ENCODE measurements at places on chromosomes 1 and 21. TPM values are rescaled to one million over a fixed set of nuclear protein-coding genes. Genes with fewer than 3 reads are reported as not detected.

DNA sequence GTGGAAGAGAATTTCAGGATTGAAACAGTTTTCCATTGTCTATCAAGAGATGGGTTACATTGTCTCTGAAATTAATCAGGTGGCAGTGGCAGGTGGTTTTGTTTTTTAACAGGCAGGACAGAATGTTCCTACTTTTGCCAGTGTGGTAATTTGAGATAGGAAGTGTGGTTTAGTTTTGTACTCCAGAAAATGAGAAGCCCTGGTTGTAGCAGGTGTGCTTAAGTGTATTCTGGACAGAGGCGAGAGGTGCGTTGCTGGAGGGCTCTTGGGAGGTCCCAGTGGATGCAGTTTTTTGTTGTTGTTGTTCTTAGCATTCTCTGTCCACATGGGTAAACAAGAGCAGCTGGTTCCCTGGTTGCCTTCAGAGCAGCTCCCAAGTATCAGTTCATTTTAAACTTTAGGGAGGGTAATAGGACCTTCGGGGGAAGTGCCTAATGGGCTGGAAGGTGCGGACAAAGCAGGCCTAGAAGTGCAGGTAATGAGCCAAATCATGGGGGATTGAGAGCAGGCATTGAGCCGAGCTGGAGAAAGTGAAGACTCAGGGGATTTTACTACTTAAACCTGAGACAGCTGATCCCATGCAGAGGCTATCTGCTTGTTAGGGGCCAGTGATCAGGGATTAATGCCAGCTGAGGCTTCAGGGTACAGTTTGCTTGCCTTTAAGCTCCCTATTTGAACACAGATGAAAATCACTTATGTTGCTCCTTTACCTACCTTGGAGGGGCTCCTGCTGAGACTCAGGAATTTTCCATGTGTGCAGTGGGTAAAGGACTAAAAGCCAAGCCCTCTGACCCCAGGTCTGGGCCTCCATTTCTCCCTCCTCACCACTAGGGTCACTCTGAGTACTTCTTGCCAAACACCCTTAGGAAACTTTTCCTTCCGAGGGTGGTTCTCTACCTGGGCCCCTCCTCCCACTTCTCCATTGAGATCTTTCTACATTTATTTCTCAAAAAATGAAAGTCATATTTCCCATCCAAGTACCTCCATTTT is 6.1 kb downstream of the PFKFB2 start:
- DNase-seq = no peak

CLCA4 gene
- total RNA-seq = not detected

- no peak for DNase-seq
These were observed 6.3 kb downstream of the VANGL1 start for GRCh38 chr1:115647919-115648650.

GRCh38 chr1:170145770-170146676 is at the start of gene NTMT2:
TSS of gene NTMT2 (plus strand) at chr1:170145959. CDS start at chr1:170146108, 149 bp downstream.
- DNase-seq = no peak

DNA sequence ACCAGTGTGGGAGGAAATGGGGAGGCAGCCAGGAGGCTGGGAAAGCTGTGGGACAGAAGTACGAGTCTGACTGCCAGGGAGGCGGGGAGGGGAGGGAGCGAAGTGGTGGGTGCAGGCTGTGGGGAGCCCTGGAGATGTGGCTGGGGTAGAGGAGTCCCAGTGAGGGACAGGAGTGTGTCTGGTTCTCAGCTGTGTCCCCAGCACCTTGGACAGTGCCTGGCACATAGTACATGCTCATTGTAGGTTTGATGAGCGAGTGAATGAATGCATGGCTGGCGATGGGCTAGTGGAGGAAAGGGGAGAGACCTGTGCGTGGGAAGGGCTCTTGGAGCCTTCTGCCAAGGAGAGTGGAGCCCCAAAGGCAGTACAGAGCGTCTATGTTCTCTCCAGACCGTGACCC is 104.1 kb downstream of the SIK1 start:
- DNase-seq = no peak

- DNase-seq = no peak
These were observed 37.3 kb downstream of the VANGL2 start for GRCh38 chr1:160437432-160438316.
